ENCODE measurements at places on chromosomes 16 and 17.

- DNase-seq = no peak
Measured at GRCh38 chr17:57535249-57535966, 209.7 kb downstream of the CCDC182 start.

DNA sequence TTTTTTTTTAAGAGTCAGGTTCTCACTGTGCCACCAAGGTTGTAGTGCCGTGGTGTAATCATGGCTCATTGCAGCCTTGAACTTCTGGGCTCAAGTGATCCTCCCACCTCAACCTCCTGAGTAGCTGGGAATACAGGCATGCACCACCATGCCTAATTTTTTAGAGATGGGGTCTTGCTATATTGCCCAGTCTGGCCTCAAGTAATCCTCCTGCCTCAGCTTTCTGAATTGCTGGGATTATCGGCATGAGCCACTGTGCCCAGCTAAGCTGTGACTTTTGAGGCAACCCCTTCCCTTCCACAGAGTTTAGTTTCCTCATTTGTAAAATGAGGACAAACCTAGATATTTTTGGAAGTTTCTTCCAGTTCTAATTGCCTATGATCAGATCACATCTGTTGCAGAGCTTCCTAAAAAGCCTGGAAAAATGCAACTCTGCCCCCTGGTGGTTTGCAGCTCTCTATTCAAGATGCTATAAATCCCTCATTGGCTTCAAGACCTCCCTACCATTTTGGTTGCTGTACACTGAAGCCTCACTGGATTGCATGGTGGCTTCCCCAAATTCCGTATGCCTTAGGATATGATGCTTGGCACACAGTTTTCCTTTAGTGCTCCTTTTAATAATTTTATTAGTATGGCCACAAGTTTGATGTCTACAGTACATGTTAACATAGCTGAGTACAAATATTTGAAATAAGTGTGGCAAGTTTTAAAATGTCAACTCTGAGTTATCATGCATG, 19.3 kb downstream of the GDE1 start:
- no peak for DNase-seq

DNA sequence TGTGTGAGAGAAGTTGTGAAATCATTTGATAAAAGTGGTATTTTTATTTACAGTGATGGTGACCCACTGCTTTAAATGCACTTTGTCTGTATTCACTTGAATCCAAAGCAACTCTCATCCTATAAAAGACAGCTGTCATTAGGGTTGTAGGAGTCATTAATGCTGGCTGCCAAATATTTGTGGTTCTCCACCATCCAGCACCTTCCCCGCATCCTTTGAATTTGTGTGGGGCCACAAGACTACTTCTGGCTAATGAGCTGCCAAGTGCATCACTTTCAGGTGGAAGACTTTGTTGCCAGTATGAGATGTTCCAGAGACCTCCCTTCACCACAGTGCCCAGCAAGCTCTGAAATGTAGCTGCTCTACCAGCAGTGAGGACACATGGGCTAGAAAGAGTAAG, 43.4 kb downstream of the CMTM3 start:
- no peak for DNase-seq

GRCh38 chr17:83185023-83186002, 105.9 kb downstream of the METRNL start:
- DNase-seq = peak; percentile 33

DNA sequence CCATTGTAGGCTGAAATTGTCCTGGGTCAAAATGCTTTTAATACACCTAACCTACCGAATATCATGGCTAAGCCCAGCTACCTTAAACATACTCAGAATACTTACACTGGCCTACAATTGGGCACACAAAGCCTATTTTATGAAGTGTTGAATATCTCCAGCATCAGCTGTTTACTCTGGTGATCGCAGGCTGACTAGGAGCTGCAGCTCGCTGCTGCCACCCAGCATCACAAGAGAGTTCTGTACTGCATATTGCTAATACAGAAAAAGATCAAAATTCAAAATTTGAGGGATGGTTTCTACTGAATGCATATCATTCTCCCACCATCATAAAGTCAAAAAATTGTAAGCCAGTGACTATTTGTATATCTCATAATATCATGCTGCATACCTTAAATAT, 55.3 kb downstream of the ULK2 start:
- DNase-seq = no peak

GRCh38 chr17:65572581-65573281, 11.3 kb upstream of the AXIN2 start:
- no peak for DNase-seq

- no peak for DNase-seq
Measured at GRCh38 chr16:71762186-71762585, 37.7 kb upstream of the PHLPP2 start.

DNA sequence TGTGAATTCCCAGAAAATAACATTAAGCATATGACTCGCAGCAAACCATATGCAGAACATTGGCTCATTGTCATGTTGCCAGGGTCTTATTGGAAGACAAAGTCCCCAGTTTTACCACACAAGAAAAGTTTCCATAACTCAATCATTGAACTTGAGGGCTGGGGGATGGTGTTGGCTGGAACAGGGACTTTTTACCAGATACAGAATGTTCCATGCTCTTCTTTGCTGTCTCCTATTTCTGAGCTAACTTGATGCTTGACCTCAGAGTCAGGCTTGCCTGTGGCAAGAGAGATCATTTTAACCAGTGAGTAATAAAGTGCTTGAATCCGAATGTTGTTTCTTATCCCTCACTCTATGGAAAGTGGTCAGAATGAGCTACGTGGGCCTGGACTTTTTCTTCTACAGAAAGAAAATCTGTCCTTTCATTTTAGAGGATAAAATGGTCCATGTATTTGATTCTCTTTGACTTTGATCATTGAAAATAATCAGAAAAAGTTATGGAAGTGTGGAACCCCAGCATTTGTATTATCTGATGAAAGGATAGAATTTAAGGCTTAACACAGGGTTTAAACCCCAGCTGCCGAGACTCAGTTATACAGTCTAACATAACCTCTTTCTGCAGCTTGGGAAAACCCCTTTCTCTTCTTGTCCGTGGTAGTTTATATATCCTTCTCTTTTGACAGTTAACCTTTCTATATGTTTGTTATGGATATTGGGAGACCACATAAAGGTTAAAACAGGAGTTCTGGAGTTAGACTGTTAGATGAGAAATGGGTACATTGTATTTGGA, 67.0 kb downstream of the TUBD1 start:
- DNase-seq = no peak

- DNase-seq = no peak
Measured at GRCh38 chr17:38605411-38605840, 326 bp downstream of the SRCIN1 start.

GRCh38 chr17:39408360-39408759, 6.9 kb upstream of the FBXL20 start:
- DNase-seq = no peak

DNA sequence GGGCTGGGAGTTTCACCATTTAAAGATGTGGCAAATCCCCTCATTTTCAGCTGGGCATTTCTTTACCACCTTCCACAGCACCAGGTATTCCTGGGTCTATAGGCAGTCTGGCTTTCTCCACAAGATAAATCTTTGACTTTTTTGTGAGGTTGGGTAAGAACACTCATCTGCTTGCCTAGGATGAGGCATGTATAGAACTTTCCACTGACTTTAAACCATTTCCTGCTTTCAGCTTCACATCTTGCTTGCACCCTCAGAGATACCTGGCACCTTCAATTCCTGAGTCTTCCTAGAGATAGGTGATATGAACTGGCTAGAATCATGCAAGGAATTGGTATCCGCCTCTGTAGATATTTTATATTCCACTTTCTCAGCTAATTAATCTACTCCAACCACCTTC, 27.9 kb downstream of the SMURF2 start:
- DNase-seq = no peak

- DNase-seq = no peak
Measured at GRCh38 chr17:27622986-27623385, 8.0 kb upstream of the LGALS9 start.

GRCh38 chr16:85616607-85617321, 3.6 kb downstream of the GSE1 start:
- DNase-seq = no peak

DNA sequence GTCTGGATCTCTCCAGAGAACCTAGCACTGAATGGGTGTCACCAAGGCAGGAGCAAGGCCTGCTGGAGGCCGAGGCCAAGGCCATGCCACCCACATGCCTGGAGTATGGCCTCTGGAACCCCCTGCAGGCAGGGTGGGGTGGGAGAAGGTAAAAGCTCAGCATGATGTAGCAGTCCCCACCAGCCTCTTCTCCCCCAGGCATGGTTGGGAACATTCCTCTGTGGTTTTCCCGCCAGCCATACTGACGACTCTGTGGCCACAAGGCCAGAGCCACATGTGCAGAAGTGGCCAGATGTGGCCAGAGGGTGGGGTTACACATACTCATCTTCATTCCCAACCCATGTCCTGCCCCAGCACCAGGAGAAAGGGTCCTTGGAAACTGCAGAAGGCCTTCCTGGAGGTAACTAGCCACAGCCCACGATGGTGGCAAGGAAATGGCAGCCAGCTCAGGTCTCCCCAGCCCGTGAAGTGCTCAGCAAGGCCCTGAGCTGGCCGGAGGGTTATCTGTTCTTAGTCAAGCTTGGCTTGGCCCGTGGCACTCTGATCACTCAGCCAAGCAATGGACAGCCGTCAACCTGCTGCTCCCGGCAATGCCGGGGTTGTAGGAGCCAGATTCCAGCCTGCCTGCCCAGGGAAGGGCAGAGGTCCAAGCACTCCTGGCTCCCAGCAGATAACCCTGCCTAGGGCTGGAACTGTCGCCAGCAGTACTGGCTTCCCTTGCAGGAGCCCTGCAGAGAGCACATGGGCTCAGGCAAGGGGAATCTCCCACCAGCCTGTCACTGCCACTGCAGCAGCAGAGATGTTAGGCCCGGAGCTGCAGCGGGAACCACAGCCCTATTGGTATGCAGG, 26.1 kb downstream of the HDAC5 start:
- DNase-seq = no peak

DNA sequence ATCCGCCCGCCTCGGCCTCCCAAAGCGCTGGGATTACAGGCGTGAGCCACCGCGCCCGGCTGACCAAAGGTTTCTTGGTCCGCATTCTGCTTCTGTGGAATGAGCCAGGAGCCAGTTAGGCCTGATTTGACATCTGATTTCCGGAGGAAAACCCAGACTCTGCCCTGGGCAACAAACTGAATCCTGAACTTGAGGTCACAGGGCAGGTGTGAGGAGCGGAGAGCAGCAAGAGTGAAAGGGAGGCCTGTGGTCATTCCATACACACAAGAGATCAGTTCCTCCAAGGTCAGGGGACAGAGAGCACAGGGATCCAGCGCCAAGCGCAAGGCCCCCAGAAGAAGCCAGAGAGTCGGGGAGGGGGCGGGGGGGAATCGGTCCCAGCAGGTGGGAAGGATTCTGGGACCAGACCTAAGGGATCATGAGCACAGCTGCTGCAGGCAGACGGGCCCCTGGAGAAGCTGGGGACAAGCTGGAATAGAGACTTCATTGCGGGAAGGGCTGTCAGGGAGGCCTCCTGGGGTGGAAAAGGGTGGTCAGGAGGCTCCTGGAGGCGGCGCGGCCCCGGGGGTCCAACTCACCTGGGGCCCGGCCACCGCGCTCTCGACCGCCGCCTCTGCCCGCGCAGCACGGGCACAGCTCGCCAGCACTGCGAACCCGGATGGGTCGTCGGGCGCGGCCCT, 436 bp downstream of the SHPK start:
- DNase-seq = no peak

DNA sequence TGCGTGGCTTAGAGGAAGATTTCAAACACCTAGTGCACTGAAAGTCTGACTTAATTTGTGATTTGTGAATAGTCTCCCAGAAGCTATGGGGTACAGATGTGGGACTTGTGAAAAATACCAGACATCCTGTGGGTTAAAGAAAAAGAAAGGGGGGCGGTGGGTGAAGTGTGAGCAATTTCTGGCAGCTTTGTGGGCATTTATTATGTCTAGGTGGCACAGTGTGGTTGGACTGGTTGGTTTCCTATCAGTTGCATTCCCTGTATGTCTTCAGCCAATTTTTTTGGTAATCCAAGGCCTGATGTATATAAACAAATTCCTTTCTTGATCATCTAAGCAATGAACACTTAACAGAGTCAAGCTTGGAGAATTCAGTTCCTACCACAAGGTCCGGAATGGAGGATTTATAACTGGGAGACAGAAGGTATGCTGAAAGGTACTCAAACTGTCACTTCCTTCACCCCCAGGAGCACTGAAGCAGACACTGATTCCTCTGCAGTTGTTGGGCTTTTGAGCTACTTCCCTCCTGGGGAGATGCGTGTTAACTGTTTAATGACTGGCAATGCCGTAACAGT, 211.6 kb downstream of the WWOX start:
- no peak for DNase-seq

DNA sequence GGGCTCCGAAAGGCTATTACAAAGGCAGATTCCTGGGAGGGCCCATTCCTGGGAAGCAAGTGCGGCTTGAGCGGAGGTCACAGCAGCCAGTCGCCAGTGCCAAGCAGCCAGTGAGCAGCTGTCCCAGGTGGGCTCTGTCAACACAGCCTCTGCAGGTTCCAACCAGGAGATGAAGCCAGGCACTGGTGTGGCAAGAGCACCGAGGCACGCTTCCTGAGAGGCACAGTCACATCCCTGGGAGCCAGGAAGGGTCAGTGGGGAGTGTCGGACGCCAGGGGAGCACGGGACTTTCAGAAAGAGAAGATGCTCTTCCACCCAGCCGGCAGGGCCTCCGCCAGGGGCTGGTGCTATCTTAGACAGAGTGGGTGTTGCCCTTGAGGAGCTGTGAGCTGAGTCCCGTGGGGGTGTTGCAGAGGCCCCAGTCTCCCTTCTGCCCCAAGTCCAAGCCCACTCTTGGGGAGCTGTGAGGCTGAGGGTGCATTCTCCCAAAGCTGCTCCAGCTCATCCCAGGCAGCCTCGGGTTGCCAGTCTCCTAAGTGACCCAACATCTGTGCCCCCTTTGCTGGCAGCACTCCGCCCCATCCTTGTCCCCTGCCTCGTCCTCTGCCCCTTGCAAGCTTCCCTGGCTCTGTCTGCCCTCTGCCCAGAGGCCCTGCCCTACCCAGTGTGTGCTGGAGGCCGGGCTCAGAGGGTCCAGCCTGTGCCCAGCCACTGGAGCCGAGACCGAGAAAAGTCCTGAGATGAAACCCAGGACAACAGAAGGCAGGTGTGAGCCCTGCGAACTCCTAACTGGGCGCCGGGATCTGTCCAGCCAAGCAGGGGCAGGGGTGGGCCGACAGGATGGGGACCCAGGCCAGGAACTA, 6.6 kb downstream of the UBALD1 start:
- DNase-seq = no peak

GRCh38 chr17:78824240-78824639, 16.4 kb downstream of the USP36 start:
- no peak for DNase-seq

DNA sequence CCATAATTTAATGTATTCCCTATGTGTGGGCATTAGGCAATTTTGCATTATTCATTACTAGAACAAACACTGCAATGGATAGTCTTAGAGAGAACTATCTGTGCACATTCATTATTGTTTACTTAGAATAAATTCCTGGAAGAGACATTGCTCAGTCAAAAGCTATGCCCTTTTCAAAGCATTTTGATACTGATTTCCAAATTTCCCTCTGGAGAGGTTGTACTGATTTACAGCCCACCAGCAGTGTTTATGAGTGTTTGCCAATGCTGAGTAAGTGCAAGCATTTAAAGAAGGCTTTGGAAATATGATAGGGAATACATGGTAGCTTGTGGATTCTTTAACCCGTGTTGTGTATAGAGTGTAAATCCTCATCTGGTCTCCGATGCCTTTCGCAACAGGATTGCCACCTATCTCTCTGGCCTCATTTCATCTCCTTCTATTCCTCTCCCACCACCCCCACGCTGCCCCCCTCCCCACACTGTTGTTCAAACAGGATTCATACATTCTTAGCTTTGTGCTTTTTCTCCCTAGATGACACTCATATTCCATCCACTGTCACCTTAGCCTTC, 33.4 kb upstream of the MMD start:
- DNase-seq = no peak

All from left forelimb (tissue), 1 donor.